Endodermal cell (in vitro differentiated cells): ENCODE measurements at places on chromosomes 12 and 14.

GRCh38 chr12:125296701-125297100 lies 231.5 kb downstream of the AACS start:
- no peak for DNase-seq

DNA sequence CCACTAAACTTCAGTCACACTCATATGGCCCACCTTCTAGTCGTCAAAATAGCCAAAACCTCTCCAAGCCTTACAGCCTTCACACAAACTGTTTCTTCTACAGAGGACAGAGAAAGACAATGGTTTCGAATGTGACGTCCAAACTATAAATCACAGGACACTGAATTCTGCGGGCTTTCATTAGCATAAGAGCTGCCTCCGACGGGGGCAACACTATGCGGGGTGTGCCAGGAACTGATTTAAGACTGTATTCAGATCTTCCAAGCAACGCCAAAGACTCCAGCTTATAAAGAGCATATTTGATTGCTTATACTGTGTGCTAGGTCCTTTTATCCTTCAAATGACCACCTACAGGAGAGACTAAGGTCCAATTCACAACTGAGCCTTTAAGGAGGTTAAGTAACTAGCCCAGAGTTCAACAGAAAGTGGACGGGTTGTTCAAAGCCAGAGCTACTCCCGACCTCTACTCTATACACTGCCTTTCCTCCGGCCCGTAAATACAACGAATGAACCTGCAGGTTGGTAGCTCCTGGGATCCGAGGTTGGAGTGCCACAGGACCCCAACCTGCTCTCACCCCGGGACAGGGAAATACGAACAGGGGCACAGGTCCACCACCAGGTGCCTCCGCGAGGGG lies 575 bp downstream of the L2HGDH start:
- DNase-seq: no peak

DNA sequence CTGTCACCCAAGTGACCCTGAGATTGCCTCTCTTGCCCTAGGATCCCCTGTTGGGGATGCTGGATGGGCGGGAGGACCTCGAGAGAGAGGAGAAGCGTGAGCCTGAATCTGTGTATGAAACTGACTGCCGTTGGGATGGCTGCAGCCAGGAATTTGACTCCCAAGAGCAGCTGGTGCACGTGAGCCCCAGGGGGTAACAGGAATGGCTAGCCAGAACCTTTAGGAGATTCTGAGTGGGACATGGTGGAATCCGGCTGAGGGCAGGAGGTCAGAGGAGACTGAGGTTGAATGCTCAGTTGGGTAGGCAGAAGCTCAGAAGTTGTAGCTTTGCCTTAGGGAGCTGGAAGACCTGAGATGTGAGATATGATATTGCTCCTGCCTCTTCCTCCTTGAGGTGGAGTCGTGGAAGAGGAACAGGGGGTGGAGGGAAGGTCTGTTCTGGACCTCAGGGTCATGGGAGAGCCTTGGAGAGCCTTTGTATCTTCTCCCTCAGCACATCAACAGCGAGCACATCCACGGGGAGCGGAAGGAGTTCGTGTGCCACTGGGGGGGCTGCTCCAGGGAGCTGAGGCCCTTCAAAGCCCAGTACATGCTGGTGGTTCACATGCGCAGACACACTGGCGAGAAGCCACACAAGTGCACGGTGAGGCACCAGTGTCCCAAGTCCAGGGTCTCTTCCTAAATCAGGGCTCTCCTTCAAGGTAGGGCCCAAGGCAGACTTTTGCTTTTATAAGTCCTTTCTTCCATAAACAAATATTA lies 6.3 kb downstream of the GLI1 start:
- no peak for DNase-seq

DNA sequence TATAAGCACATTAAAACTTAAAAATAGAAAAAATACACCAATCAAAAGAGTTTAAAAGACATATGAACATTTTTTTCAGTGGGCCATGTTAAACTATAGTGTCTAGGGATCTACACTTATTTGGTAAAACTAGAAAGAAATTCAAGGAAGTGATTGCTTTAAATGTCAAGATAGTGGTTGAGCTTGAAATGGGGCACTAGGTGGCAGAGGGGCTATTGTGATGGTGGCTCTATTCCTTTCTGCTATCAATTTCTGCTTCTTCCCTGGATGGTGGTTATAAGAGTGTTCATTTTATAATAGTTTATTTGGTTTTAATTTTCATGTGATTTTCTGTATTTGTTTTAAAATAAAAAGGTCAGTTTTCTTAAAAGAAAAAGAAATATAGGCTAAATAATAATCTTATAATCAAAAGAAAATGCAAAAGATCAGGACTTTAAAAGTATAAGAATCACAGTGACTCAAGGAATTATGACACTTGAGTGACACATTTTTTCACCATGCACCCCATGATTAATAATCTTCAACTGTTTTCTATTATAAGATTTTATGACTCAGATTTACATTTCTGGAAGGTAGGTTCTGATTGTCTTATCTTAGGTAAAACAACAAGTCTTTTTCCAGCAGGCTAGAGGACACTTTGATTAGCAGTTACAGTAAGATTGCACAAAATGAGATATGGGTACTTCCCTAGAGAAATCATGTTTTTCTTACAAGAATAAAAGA lies 137.5 kb downstream of the FSCB start:
- DNase-seq: no peak

- peak; percentile 75 for DNase-seq
Measured at GRCh38 chr14:101575581-101575980, 14.3 kb downstream of the DIO3 start.

DNA sequence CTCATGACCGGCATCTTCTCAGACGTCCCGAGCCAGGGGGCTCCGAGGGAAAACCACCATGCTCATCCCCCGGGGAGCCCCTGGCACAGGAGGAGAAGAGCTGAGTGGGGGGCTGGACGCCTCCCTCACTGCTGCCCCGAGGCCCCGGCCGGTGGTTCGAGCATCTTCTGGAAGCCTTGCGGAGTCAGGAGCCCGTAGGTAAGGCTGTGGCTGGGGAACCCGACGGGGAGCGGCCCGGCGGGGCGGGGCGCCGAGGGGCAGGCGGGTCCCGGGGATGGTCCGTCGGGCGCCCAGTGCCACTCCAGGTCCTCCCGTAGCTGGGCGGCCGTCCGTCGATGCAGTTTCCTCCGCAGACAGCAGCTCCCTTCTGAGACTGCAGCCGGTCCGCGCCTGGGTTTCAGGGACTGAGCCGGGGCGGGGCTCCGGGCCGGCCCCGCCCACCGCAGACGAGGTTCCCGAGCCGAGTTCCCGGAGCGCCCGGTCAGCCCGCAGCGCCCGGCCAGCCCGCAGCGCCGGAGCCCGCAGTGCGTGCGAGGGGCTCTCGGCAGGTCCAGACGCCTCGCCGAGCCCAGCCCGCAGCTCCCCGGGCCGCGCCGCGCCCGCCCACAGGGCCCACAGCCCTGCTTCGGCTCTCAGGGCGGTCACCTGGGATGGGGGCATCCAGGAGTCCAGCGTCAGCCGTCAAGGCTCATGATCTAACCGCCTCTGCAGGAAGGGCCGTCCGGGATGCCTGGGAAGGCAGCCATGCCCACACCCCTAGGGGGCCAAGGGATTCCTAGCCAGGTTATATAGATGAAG lies at the start of gene PGF:
Gene PGF (minus strand): TSS at position 369 of the 798 bp plus-strand sequence. CDS start 355 bp downstream, at position 14.
- peak; percentile 91 for DNase-seq

- no peak for DNase-seq
Measured at GRCh38 chr12:5188472-5188871, 144.8 kb downstream of the KCNA5 start.

DNA sequence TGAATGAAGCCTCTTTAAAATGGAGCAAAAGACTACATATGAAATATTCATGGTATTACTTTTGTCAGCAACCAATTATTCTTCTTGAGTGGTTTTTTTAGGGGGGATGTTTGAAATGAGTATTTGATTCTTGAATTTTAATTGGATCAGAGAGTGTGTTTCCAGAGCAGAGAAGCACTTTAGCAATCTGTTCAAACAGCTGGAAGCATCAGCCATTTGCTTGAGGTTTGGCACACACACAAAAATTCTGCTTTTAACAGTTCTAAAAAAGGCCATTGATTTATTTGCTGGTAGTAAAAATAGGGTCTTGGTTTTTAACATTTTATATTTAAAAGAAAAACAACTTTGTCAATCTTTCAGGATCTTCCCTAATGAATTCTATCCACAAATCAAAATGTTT lies 292.7 kb downstream of the LRFN5 start:
- no peak for DNase-seq

DNA sequence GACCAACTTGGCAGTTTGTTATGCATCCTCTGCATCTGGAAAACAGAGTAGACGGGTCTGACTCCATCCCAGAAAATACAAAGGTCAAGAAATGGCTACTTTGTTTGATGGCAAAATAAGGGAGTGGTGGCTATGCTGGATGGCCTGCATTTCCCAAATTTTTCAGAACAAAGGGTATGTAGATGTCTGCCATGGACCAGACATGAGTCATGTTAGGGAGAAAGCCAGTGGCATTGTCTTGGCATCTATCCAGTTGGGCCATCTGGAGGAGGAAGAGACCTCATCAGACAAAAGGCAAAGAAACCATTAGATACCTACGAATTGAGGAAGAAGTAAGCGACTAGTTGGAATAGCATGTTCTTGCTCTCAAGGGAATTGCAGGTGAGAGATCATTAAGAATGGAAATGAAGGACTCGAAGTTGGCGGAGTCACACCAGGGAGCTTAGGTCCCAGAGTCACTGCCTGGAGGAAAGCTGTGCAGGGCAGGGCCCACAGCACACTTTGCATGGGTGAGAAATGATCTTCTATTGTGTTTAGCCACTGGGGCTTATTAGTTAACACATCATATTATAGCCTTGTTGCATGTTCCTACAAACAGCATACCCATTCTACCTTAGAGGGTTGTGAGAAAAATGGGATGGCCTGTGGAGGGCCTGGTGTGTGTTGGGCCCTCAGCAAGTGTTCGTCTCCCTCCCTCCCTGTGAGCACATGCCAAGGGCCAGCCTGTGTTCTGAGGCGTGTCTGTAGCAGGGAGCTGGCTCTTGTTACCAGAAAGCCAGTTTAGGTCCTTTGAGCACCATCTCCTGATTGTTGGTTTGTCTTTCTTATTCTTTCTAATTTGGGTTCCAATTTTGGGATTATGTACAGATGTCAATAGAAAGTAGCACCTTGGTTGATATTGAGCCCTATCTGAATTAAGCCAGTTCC lies 119.4 kb downstream of the KTN1 start:
- peak; percentile 50 for DNase-seq

DNA sequence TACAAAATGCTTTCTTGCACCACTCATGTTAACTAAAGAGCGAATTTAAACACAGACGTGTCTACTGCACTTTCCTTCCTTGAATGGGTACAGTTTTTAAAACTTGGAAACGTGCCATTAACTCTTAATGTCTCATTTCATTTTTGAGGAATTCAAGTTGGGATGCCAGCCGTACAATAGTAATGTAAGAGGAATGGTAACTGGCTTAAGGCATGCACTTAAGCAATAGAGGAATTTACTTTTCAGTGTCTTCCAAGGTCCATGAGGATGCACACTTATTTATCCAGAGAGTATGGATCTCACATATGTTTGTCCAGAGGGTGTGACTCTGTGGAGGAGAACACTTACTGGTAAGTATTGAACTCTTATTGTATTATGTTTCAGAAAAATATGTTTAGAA lies 52.9 kb downstream of the PPP4R4 start:
- DNase-seq: no peak

GRCh38 chr14:90819734-90820393 lies 3.6 kb upstream of the TTC7B start:
- DNase-seq: no peak

DNA sequence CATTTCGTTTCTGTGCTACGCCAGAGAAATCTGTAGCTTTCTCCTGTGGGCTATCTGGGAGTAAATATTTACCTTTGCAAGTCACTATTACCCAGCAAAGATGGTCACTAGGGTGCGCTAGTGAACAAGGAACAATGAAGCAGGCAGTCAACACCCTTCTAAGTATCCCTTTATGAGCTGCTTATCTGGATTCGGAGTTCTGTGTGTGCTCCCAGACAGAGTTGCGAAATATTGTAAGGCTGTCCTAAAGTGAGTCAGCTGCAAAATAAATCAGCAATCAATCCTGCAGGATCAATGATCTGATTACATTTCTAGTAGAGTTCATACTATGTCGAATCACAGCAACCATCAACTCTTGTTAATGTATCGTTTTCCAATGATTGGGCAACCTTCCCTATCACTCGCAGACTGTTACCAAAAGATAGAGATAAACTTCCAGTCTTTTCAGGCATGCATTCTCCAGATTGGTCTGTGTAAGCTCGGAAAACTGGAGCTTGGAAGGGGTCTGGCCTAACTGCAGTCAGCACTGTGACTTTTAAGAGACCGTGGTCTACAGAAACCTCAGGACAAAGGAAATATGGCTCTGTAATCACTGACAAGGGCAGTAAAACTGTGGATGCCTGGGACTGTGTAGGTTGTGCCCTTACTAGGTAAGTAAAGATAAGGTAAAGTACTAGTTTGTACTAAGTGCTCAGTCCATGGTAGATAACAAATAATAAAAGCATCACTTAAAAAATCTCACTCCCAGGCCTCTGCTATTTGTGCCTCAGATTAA lies 133.5 kb downstream of the KCNK10 start:
- peak; percentile 95 for DNase-seq

- DNase-seq: no peak
Measured at GRCh38 chr12:34291426-34291901, 269.2 kb downstream of the ALG10 start.

DNA sequence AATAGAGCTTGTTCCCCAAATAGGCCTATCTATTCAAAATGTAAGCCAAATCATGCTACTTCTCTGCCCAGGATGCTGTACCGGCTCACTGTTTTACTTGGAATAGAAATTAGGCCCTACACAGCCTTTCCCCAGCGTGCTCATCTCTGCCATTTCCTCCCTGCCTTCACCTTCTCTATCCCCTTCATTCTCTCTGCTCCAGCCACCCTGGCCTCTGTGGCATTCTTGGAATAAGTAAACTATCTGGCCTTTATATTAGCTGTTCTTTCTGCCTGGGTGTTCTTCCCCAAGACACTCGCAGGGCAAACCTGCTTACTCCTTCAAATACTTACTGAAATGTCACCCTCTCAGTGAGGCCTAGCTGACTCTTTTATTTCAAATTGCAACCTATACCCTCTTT lies 30.9 kb upstream of the DYRK2 start:
- no peak for DNase-seq

DNA sequence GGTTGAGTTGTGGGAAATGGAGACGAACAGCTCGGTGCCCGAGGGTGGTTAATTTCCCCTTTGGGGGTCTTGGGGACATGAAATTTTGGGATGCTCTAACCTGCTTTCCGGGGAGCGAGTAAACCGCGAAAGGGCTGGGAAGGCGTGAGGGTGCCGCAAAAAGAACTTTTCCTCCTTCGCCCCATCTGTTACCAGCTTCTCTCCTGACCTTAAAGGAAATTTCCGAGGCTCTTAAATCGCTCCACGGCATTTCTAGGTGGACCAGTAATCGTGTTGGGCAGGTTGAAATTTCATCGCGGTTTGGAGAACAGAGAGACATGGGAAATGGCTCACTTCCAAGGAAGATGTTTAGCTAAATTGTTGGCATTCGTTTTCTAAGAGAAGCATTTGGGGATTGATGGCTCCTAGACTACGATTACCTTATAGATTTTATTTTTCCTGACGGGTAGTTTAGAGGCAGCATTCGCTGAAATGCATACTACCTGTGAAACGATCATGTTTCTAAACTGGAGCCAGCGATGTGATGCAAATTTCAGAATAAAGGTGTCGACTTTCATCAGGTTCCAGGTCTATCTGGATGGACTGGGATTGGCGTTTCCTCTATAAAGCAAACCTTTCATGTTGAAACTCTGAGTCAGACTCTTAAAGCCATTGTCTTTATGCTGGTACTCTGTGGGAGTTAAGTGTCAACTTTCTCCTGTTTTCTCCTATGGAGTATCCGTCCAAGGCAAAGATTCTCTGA lies 414.5 kb downstream of the PCNX1 start:
- DNase-seq: peak; percentile 64
